ENCODE measurements at places on chromosomes 4 and X.
A peak's percentile ranks its signal among the peaks of the same experiment; 100 is the strongest.

DNA sequence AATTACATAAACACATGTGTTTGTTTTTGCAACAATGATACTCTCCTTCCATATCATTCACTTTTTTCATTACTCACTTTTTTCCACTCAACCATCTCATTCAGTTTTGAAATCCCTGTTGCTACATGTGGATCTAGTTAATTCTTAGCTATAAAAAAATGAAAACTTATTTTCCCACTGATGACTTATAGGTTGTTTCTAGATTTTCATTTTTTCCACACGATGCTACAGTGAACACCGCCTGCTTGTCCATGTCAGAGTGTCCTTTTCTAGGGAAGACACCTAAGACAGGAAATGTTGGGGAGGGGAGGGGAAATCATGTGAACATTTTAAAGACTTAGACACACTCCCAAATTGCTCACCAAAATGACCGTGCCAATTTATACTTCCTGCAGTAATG lies 70.2 kb downstream of the SUPT20HL2 start:
- DNase-seq, result no peak

DNA sequence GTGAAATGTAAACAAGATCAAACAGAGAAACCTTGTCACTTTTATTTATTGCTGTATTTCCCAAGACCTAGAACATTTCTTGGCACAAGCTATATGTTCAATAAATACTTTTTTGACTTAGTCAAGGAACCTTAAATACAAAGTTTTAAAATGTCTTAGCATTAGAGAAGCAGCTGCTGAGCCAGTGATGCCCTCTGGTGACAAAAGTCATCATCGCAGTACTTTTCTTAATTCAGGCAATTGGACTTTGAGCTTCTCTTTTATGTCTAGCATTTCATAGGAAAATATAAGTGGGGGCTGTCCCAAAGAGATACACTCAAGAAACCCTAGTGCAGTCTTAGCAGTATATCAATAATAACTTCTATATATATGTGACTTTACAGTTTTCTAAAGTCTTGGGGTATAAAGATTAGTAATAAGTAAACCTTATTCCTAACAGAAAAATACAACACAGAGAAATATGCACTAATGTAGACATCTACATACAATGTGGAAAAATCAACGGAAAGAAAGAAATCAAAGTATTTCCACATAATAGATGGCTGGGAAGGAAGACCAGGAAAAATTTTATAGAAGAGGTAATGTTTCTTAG lies 118.4 kb downstream of the DTHD1 start:
- DNase-seq, result peak; percentile 76

DNA sequence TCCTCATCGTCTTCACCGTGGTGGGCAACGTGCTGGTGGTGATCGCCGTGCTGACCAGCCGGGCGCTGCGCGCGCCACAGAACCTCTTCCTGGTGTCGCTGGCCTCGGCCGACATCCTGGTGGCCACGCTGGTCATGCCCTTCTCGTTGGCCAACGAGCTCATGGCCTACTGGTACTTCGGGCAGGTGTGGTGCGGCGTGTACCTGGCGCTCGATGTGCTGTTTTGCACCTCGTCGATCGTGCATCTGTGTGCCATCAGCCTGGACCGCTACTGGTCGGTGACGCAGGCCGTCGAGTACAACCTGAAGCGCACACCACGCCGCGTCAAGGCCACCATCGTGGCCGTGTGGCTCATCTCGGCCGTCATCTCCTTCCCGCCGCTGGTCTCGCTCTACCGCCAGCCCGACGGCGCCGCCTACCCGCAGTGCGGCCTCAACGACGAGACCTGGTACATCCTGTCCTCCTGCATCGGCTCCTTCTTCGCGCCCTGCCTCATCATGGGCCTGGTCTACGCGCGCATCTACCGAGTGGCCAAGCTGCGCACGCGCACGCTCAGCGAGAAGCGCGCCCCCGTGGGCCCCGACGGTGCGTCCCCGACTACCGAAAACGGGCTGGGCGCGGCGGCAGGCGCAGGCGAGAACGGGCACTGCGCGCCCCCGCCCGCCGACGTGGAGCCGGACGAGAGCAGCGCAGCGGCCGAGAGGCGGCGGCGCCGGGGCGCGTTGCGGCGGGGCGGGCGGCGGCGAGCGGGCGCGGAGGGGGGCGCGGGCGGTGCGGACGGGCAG lies 792 bp downstream of the ADRA2C start:
- DNase-seq, result no peak

GRCh38 chrX:53449632-53450031 lies 15.5 kb upstream of the HSD17B10 start:
- DNase-seq, result no peak

- no peak for DNase-seq
These were observed 210.7 kb downstream of the PDGFRA start for GRCh38 chr4:54439831-54440243.

GRCh38 chrX:9310616-9311015 lies 154.2 kb upstream of the TBL1X start:
- DNase-seq, result no peak

- no peak for DNase-seq
These were observed 77.9 kb downstream of the LUZP4 start for GRCh38 chrX:115367455-115367854.

GRCh38 chr4:105840426-105841174 lies 54.7 kb upstream of the NPNT start:
- DNase-seq, result no peak

DNA sequence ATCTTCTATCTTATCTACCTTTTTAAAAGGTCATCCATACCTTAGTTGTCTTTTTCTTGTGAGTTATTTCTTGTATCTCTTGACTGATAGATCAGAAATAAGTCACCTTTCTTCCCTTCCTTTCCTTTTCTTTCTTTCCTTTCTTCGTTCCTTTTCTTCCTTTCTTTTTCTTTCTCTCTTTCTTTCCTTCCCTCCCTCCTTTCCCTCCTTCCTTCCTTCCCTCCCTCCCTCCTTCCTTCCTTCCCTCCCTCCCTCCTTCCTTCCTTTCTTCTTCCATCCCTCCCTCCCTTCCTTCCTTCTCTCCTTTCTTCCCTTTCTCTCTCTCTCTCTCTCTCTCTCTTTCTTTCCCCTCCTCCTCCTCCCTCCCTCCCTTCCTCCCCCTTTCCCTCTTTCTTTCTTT lies 93.5 kb downstream of the CEP135 start:
- DNase-seq, result no peak

- no peak for DNase-seq
These were observed 28.9 kb upstream of the APOOL start for GRCh38 chrX:84974803-84975202.

DNA sequence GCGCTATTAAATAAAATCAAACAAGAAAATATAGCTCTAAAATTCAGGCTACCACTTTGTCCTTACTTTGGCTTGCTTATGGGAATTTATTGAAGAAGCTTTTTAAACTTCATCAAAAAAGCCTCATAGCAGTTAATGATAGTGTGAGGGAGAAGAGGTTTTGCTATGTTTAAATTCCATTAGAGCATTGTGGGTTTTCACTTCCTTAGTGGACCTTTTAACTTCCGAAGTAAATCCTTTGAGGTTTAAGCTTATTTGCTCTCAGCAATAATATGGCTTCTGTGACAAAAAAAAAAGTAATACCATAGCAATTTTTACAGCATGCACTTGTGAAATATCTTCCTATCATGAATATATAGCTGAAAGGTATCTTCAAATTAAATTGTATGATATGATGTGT lies 120.2 kb upstream of the NDST4 start:
- DNase-seq, result no peak

DNA sequence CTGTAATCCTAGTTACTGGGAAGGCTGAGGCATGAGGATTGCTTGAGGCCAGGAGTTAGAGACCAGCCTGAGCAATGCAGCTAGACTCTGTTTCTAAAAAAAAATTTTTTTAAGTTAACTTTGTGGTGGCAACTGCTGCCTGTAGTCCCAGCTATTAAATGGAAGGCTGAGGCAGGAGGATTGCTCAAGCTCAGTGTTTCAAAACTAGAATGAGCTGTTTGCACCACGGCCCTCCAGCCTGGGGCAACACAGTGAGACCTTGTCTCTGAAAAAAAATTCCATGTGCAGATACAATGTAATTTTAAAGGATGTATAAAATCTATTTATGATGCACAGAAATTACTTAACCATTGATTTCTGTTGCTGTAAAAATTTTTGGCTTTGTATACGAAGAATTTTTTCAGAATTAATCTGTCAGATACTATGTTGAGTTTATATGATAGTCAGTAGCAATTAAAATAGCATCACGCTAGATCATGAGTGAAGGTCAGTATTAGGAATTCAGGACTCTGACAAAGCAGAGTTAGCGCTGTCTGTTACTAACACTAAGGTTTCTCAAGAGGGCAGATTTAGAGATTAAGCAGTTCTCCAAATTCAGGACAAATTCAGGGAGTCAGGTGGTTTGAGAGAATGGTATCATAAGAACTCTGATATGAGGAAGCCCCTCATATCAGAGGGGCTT lies 8.3 kb upstream of the AGA start:
- DNase-seq, result no peak

- DNase-seq, result no peak
These were observed 41.3 kb upstream of the TXK start for GRCh38 chr4:48175328-48175727.

DNA sequence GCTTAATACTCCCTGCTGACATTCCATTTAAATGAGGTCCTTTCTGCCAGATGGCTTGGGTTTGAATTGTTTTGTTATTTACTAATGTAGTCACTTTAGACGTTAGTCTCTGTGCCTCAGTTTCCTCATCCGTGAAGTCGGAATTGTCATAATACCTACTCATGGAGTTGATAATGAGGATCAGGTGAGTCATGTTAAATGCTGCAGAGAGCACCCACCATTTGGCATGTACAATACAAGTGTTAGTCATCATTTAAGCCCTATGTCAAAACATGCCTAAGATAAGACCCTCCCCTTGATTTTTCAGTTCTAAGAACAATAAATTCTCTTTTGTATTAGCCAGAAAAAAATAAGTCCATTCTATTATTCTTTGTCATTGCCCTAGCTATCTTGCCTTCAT lies 534.8 kb upstream of the HTR2C start:
- no peak for DNase-seq

DNA sequence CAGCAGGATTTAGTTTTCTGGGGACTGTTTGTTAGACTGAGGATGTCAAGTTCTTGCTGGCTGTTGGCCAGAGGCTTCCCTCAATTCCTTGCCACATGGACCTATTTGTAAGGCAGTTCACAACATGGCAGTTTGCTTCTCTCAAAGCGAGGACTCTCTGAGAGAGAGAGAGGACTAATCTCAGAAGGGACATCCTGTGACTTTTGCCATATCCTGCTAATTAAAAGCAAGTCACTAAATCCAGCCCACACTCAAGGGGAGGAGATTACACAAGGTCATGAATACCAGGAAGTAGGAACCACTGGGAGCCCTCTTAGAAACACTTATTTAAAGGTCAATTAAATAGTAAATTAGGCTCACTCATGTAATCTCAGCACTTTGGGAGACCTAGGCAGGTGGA lies 38.2 kb downstream of the PPP1R2C start:
- DNase-seq, result no peak

- no peak for DNase-seq
These were observed 155.1 kb upstream of the PPARGC1A start for GRCh38 chr4:24044610-24045589.

DNA sequence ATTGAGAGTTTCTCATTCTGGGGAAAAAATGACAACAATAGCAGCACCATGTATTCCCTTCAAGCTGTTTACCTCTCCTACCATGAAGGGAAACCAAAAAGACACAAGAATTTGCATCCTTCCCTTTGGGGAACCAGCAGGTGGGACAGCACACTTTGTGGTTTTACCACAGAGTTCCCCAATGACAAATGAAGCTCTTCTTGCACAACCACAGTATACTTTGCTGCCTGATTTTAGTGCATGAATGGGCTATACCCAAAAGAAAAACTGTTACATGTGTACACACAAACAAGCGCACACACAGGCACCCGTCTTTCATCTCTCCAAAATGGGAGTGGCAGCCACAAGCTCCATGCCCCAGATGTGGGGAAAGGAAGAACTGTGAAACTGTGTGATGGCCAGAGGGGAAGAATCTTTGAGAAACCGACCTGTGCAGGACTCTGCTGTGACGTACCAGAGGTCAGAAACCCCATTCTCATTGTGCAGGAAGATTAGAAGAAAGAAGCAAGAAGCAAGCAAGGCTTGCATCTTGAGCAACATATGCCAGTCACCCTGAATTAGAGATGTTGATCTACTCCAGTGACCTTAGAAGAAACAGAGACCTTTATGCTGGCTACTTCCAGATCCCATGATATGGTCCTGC lies 2.7 kb upstream of the MAML3 start:
- DNase-seq, result peak; percentile 65

GRCh38 chr4:114401483-114401882 lies 197.1 kb upstream of the UGT8 start:
- DNase-seq, result no peak

GRCh38 chr4:147768113-147768512 lies 36.2 kb downstream of the ARHGAP10 start:
- no peak for DNase-seq

DNA sequence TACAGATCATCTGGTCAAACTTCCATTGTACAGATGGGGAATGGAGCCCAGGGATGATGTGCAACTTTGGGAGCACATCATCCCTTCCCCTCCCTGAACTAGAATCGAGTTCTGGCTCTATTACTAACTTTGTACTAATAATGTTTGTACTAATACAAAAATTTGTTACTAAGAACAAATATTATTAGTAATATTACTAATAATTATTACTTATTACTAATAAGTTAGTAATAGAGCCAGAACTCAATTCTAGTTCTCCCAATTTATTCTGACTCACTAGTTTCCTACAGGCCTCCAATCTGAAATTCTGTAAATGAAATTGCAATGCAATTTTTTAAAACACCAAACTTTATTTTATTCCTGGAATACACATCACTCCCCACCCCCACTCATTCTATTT lies 47.9 kb upstream of the CD40LG start:
- DNase-seq, result no peak

DNA sequence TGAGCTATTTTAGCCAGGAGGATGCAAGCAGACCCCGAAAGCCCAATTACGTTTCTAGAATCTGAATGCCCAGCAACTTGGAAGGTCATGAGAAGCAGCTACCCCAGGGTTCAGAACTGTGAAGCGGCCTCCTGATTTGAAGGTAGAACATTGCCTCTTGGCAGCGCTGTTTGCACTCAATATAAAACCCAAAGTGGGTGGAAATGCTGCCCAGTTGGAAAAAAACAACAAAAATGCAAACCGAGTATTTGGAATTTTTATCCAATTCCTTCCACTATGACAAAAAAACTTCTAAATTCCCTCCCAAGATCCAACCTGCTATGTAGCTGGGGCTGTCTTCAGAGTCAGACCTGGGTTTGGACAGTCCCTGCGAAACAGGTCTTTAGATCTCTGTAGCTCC lies 103.3 kb upstream of the RBPJ start:
- DNase-seq, result no peak

- DNase-seq, result no peak
These were observed 10.4 kb downstream of the HAUS7 start for GRCh38 chrX:153459986-153460385.

GRCh38 chr4:147927377-147928137 lies 195.7 kb downstream of the ARHGAP10 start:
- DNase-seq, result no peak

DNA sequence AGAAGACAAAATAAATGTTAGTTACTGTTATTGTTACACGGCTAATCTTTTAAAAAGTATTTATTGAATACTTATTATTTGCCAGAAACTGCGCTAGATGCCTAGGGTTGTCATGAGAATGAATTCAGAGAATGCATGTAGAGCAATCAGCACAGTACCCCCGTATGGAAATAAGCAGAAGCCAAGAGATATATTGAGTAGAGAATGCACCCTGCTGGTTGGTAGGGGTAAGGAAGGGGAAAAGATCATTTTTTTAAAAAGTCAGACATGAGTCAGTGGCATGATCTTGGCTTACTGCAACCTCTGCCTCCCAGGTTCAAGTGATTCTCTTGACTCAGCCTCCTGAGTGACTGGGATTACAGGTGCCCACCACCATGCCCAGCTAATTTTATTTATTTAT lies 13.1 kb upstream of the DRP2 start:
- DNase-seq, result no peak

Data from activated effector memory CD4-positive, alpha-beta T cell treated with anti-CD3 and anti-CD28 coated beads, Interleukin-2, amount 50 U/mL, for 16 hours (primary cell).